ENCODE measurements at places on chromosomes 2 and 18.

DNA sequence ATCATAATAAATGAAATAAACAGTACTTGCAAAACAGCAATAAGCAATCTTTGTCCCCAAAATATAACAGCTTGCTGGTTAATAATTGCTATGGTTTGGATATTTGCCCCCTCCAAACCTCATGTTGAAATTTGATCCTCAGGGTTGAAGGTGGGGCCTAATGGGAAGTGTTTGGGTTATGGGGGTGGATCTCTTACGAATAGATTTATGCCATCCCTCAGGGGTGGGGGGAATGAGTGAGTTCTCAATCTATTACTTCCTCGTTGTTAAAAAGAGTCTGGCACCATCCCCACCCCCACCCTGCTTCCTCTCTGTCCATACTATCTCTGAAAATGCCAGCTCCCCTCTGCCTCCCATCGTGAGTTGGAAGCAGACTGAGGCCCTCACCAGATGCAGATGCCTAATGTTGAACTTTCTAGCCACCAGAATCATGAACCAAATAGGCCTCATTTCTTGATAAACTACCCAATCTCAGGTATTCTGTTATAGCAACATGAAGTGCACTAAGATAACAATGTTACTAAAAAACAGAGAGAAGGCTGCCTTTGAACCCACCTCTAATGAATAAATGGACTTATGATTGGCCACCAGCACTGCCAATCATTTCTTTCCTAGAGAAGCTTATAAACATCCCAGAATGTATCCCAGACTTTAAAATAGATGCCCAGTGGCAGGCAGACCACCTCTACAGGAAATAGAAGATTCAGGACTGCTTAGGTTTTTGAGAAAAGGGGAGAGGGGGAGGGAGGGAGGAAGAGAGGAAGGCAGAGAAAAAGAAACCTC, 90.1 kb downstream of the ALPK2 start:
- DNase-seq, result no peak

GRCh38 chr2:102057502-102058292, 65.9 kb downstream of the IL1R2 start:
- DNase-seq, result no peak

DNA sequence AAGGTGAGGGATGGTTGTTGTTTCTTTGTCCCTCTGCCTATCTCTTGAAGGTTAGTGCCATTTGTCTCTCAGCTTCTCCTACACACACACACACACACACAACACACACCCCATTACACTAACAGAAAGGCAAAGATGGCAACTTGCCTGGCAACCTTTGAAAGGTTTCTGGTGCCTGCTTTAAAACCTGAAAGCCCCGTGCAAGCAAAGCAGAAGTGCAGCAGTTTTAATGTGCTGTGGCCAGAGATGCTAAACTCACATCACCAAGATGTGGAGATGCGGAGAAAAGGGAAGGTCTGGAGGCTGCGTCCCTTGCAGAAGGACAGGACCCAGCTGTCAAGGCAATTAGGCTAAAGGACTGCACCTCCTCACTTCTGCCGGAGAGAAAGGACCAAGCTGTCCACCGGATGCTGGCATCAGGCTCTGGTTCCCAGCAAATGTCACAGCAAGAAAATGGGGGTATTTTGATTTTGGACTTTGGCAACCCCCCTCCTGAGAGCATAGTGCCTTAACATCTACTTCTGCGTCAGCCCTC, 196.4 kb downstream of the ARL4C start:
- DNase-seq, result no peak

DNA sequence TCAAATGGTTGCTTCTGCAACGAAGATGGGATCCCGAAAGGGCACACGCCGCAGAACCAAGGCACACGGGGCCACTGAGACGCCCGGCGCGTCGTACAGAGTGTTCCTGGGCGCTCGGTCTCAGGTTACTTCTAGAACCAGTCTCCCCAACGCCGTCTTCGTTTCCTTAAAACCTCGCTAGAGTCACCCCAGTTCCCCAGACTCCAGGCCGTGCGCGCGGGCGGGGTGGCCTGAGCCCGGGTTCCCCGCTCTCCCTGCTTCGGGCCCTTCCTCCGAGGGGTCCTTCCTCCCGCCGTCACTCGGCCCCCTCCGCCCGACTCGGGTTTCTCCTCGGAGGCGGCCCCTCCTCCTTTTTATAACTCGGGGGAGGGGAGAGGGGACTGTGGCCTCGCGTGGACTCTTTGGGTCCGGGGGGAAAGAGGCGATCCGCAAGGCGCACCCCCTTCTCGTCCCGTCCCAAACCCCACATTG, 774 bp upstream of the FZD7 start:
- no peak for DNase-seq

- no peak for DNase-seq
Observed at GRCh38 chr2:98394595-98395153, 48.4 kb downstream of the CNGA3 start.

- no peak for DNase-seq
Observed at GRCh38 chr2:171469176-171469575, 35.1 kb downstream of the DCAF17 start.

GRCh38 chr2:181421131-181421458, 36.1 kb upstream of the ITGA4 start:
- DNase-seq, result no peak

DNA sequence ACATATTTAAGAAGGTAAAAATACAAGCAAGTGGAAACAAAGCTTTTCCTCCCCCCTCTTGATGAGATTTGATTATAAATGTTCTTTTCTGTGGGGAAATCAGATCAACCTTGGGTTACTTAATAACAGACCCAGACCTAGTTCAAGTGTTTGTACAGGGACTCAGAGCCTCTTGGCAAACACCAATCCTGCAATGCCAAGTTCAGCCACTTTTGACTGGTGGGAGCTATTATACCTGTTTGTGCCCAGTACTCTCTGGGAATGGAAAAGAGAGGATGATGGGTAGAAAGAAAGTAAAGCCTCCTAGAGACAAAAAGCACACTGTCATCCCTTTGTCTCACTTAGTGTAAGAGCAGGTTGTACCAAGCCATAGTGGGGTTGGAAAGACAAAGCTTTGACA, 63.8 kb upstream of the EPHA4 start:
- DNase-seq, result no peak

DNA sequence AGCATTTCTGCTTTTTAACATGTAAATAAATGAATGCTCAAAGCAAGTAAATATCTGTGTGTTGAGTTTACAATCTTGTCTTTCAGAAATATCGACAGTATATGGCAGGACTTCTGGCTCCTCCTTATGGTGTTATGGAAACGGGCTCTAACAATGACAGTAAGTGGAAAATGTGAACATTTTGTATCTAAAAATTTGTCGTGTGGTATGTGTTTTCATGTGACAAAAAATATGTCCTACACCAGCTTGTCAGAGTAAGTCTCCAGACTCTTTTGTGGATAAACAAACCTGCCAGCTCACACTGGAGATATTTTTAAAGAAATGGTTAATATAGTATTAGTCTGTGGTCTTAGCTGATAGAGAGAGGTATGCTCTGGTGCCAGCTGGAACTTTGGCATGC, 157.9 kb upstream of the MAP3K20 start:
- no peak for DNase-seq

GRCh38 chr18:5107988-5108387, 89.1 kb downstream of the AKAIN1 start:
- no peak for DNase-seq

- no peak for DNase-seq
Observed at GRCh38 chr18:41783065-41783818, 171.8 kb upstream of the PIK3C3 start.

- DNase-seq, result no peak
Observed at GRCh38 chr2:29455200-29455860, 340.1 kb downstream of the CLIP4 start.

DNA sequence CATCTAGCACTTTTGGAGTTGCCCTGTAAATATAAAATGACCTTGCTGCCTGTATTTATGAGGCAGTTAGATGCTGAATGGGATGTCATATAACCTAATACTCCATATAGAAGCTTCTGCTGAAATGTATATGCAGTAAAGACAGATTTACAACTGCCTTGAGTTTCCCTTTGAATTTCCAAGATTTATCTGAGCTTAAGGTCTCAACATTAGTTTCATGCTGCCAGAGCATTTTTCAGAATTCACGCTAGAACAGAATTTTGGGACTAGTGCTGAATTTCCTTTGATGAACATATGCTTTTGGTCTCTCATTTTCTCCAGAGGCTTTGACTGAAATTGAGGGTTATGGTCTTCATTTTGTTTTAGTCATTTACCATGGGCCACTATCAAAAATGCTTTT, 254.7 kb upstream of the FANCL start:
- no peak for DNase-seq

Data from DND-41 (cell line).